Heart right ventricle (tissue), 16 donors: ENCODE measurements at places on chromosomes 5 and 9. TPM values are rescaled to one million over a fixed set of nuclear protein-coding genes. Genes with fewer than 3 reads are reported as not detected.

DNA sequence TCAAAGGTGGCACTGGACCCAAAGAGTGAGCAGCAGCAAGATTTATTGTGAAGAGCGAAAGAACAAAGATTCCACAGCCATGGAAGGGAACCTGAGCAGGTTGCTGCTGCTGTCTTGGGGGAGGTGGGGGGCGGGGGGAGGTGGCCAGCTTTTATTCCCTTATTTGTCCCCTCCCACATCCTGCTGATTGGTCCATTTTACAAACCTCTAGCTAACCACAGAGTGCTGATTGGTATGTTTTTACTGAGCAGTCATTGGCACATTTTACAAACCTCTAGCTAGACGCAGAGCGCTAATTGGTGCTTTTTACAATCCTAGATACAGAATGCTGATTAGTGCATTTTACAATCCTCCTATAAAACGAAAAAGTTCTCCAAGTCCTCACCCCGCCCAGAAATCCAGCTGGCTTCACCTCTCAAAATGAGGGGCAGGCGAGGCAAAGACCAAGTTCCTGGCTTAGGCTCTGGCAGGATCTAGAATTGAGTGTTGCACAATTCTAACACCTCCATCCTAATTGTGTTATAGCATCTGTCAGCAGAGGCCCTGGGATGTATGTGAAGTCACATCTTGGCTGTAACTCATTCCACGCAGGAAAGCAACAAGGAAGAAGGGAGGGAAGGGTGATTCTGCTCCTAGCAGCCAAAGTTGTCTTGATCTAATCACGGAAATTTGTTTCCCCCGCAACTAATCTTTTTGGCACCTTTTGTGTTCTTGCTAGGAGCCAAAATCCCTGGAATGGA, 34.3 kb downstream of the ROR2 start:
- H3K4me3 ChIP-seq, result no peak overlapping the region
- no peak overlapping the region for H3K27ac ChIP-seq
- H3K27me3 ChIP-seq, result no peaks in the 10 kb centered on the region
- H3K36me3 ChIP-seq, result no peaks in the 10 kb centered on the region
- DNase-seq, result no peak
- no peaks in the 10 kb centered on the region for H3K4me1 ChIP-seq

DNA sequence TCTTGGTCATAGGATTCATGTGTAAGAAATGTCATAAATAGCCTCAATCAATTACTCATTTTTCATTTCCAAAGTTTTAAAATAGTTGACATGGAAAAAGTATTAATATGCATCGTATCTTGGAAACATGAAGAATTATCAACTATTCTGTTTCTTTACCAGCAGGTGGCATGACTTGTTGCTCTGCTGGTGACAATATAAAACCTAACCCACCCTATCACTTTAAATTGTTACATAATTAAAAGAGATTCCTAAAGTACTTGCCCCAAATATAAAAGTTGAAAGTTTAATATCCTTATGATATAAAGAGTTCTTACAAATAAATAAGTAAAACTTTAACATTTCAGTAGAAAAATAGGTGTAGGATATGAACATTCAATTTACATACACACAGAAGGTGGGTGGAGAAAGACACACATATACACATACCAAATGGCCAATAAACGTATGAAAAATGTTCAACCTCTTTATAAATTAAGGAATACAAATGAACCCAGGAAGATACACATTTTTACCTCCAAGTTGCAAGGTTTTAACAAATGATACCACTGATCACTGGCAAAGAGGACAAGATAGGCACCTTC, 30.6 kb downstream of the MAP1B start:
- H3K4me3 ChIP-seq, result no peak overlapping the region
- no peaks in the 10 kb centered on the region for H3K36me3 ChIP-seq
- no peak overlapping the region for H3K27ac ChIP-seq

DNA sequence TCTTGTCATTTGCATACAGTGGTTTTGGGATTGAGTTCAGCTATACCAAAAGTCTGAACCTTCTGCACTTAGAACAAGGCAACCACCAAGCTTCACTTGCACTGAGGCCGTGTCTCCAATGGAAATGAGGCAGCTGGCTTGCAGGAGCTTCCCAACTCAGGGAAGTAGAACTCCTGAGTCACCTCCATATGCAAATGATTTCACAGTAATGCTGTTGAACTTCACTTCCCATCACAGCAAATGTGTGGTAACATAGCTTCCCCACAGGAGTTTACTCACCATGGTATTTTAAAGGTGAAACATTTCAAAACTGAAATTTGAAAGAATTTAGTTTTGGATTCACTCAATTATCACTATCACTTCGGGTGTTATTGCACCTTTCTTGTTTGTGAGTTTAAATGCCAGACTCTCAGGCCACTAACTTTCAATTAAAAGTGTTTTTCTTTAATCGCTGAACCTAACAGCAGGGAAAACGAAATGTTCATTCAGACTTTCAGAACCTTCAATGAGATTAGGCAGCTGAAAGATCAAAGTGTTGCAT, 9.0 kb downstream of the CD274 start:
- no peak overlapping the region for H3K4me3 ChIP-seq
- H3K27ac ChIP-seq, result no peak overlapping the region
- H3K4me1 ChIP-seq, result no peaks in the 10 kb centered on the region
- no peak for DNase-seq

- H3K27ac ChIP-seq, result no peak overlapping the region
- no peak for DNase-seq
- H3K4me1 ChIP-seq, result no peaks in the 10 kb centered on the region
- no peaks in the 10 kb centered on the region for H3K27me3 ChIP-seq
These were observed 350.5 kb downstream of the ZNF608 start for GRCh38 chr5:124395926-124396325.

GRCh38 chr9:95516734-95517558, at the start of gene PTCH1:
Gene PTCH1 (minus strand): TSS chr9:95516971.
- H3K4me1 ChIP-seq, result peaks cover 30% of the 10 kb centered on the region
- H3K36me3 ChIP-seq, result no peaks in the 10 kb centered on the region
- DNase-seq, result peak; percentile 47
- H3K4me3 ChIP-seq, result peak within 1 kb of the TSS; percentile 60

DNA sequence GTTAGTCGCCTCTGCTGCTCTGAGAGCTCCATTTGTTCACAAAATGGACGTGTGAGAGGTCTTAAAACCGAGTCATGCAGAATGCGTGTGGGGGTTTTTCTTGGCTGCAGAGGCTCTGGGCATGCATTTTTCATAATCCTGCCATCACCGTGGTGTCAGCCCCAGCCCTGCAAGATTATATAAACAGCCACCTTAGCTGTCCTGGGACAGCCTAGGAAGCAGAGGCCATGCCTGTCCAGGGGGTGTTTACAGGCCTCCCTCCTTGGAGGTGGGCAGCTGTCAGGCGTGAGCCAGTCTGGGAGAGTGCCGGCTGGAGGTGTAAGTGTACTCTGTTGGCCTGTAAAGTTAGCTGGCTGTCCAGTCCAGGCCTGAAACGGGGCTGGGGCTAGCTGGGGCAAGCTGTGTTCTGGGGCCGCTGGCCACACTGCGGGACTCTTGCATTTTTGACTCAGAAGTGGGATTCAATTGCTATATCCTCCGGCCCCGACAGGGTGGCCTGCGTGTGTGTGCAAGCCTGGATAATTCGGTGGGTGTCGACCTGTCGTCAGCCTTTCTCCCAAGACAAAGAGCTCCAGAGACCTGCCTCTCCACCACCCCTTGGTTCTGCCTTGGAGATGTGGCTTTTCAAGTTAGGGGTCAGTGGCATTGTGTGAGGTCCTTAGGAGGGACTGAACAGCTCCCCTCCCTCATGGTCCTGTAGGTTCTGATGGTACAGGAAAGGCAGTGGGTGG, 2.4 kb downstream of the WNK2 start:
- H3K4me3 ChIP-seq, result peak overlapping the region; percentile 62
- H3K27ac ChIP-seq, result peak overlapping the region; percentile 86
- H3K36me3 ChIP-seq, result no peaks in the 10 kb centered on the region

GRCh38 chr9:137492464-137493363, 33.6 kb upstream of the NSMF start:
- no peaks in the 10 kb centered on the region for H3K27me3 ChIP-seq
- DNase-seq, result no peak
- no peak overlapping the region for H3K4me3 ChIP-seq
- no peaks in the 10 kb centered on the region for H3K4me1 ChIP-seq
- no peaks in the 10 kb centered on the region for H3K36me3 ChIP-seq

DNA sequence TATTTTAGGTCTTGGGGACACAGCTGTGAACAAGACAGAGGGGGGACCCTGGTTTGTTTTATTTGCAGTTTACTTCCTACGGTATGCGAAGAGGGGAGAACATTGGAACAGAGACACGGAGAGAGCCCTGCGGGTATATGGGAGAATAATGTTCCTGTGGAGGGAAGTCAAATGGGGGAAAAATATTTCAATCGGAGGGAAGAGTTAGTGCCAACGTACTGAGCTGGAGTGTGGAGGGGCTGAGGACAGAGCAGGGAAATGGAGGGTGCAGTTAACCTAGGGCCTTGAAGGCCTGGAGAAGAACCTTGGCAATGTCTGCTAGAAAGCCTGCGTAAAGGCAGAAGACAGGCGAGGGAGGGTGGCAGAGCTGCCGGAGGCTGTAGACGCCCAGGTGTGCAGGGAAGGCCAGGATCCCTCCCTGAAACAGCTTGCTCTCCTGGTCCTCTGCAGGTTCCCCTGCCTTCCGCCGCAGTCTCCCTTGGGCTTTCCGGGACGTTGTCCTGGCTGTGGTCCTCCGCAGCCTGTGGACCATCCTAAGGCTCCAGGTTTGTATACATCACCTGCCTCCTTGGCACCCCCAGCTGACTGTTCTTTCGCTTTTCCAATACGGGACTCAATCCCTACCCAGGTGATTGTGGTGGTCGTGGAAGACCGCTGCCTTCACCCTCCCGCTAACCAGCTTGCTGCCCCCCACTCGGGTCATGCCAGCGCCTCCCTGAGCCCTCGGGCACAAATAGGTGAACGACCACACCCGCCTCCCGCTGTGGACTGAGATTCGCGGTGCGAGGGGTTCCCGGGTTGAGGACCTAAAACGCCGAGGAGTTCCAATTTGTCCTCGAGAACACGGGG, 1.9 kb upstream of the RACK1 start:
- no peak for DNase-seq
- H3K4me1 ChIP-seq, result peaks cover 65% of the 10 kb centered on the region
- peak overlapping the region; percentile 93 for H3K27ac ChIP-seq
- peaks cover 6% of the 10 kb centered on the region for H3K36me3 ChIP-seq
- no peaks in the 10 kb centered on the region for H3K27me3 ChIP-seq

DNA sequence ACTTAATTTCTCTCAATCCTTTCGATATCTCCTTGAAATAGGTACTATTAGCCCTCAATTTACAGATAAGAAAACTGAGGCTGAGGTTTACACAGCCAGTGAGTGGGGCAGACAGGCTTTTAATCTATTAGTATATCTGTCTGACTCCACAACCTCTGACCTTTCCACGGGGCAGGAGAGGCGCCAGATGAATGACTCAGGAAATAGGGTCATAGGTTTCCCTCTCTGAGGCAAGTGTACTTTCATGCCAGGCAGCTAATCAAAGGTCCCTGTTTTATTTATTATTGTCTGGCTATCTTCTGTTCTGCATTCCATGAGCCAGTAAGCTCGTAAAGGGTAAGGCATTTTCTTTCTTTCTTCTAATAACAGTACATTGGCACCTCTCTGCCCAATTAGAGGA, 79.6 kb upstream of the KLF4 start:
- no peak overlapping the region for H3K27ac ChIP-seq
- no peaks in the 10 kb centered on the region for H3K4me1 ChIP-seq
- peaks cover 3% of the 10 kb centered on the region for H3K27me3 ChIP-seq
- DNase-seq, result no peak
- H3K36me3 ChIP-seq, result no peaks in the 10 kb centered on the region
- H3K4me3 ChIP-seq, result no peak overlapping the region

DNA sequence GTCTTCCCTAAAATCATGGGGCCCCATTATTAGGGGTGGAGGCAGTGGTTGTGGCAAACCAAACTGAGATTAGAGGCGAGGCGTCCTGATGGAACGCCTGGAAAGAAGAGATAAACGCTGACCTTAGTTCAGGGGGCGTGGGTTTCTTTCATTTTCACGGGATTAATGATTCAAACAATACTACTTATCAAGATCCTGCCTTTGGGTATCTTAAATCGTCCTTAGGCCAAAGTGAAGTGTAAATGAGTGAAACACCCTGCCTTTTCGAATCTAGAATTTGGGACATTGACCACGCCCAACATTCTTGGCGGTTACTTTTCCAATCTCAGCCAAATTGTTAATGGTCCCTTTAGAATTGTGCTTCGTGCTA, 1.0 kb upstream of the UBTD2 start:
- H3K27ac ChIP-seq, result peak overlapping the region; percentile 87
- H3K4me1 ChIP-seq, result peaks cover 19% of the 10 kb centered on the region
- DNase-seq, result peak; percentile 26
- H3K4me3 ChIP-seq, result peak overlapping the region; percentile 97
- no peaks in the 10 kb centered on the region for H3K36me3 ChIP-seq

- no peaks in the 10 kb centered on the region for H3K36me3 ChIP-seq
- no peak for DNase-seq
- H3K4me1 ChIP-seq, result peaks cover 68% of the 10 kb centered on the region
- peak overlapping the region; percentile 83 for H3K27ac ChIP-seq
- H3K4me3 ChIP-seq, result no peak overlapping the region
These were observed 27.2 kb downstream of the RUSC2 start for GRCh38 chr9:35517131-35517530.

Gene PPP2R2B
- 1.2 TPM for total RNA-seq

Gene PLK2
- total RNA-seq, result 22.7 TPM

Gene MED7
- 10.1 TPM for total RNA-seq

Gene NUTM2G
- not detected for total RNA-seq

Gene ADAMTS2
- total RNA-seq, result 2.6 TPM
